ENCODE measurements at places on chromosomes 12 and 14. TPM values are rescaled to one million over a fixed set of nuclear protein-coding genes. Genes with fewer than 3 reads are reported as not detected.

MYRFL gene
- total RNA-seq: 0.23 TPM

PMCH gene
- total RNA-seq: not detected

YAF2 gene
- 55.3 TPM for total RNA-seq

PAPOLA gene
- total RNA-seq: 153 TPM

SLC25A47 gene
- not detected for total RNA-seq

SNRPF gene
- total RNA-seq: 14.0 TPM

TPH2 gene
- total RNA-seq: not detected

KRT5 gene
- total RNA-seq: not detected

FLVCR2 gene
- 4.8 TPM for total RNA-seq

KRT73 gene
- total RNA-seq: not detected

BRMS1L gene
- total RNA-seq: 17.5 TPM

DNA sequence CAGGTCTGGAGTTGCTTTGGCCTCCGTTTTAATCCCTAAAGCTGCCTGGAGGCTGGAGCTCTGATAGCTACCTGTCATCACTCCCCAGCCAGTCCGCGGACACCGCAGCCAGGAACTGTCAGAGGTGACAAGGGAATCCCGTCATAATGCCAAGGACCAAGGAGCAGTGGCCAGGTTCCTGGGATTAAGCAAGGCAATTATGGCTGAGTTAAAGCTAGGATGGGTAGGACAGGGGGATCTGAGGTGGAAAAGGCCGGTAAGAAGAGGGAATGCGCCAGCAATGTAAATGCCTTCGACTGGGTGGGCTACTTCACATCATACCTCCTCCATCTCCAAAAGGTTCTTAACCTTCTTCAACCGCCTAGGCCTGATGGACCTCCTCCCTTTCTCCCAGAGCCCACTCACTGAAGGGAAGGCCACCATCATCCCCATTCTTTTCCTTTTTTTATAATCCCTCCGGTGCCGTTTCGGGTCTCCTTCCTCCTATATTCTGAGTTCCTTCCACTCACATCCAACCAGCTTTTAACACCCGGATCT is 1.9 kb downstream of the PPP1R3E start:
- DNase-seq: peak; percentile 84

DNA sequence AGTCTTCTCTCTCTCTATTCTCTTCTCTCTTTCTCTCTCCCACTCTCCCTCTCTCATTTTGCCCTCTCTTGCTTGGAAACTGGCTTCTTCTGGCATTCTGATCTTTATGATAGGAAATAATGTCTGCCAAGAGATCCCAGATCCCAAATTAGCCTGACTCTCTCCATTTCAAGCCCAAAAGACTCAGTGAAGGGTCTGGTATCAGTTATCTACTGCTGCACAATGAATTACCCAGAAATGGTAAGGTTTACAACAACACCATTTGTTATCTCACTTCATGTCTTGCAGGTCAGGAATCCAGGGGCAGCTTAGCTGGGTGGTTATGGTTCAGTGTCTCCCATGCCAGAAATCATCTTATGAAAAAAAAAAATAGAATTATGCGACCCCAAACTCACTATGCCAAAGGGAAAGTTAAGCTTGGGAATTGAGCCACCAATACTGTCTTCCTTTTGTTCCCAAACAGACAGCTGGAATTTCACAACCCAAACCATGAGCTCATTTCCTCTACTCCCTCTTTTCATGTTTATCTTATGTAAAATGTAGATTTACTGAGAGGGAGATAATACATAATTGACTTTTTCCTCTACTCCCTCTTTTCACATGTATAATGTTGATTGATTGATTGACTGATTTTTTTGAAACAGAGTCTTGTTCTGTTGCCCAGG is 67.8 kb upstream of the FICD start:
- no peak for DNase-seq

DNA sequence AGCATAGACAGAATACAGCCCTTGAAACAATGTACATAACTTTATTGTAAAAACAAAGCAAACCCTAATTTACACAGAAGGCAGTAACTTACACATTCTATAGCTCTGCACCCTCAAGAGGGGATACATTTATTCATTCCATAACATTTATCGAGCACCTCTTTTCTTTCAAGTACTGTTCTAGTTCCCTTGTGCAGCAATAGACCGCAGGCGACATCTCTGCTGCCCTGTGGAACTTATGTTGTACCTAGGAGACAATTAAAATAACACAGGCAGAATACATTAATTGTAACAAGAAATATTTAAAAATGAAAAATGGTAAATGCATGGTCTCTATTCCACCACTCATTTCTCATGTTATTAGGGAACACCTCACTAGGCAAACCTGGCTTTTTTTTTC is 1.4 kb upstream of the ARHGDIB start:
- no peak for DNase-seq

DNA sequence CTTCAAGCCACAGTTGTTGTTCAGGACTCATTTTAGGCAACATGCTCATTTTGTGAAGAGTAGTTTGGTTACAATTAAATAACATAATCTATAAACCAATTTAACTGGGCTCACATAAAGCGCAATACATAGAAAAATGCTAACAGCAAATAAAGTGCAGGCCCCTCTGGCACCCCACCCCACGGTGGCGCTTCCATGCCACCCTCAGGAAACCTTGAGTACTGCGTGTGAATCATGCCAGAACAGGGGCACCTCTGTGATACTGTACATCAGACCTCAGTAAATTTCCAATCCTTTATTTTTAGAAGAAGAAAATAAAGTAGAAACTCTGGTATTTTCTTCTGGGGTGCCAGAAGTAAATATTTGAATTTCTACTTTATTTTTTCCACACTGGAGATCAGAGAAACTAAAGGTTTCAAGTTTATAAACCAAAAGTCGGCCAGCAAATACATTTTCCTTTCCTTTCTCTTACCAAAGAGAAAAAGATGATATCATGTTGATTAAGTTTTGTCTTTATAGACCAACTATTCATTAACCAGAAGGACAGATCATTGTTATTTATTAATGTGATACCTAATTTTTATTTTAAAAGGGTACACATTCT is 316.8 kb downstream of the PAWR start:
- DNase-seq: no peak

GRCh38 chr12:39990122-39991101 is 115.5 kb downstream of the SLC2A13 start:
- DNase-seq: peak; percentile 78

- no peak for DNase-seq
Measured at GRCh38 chr14:55389330-55389729, 22.3 kb downstream of the ATG14 start.

DNA sequence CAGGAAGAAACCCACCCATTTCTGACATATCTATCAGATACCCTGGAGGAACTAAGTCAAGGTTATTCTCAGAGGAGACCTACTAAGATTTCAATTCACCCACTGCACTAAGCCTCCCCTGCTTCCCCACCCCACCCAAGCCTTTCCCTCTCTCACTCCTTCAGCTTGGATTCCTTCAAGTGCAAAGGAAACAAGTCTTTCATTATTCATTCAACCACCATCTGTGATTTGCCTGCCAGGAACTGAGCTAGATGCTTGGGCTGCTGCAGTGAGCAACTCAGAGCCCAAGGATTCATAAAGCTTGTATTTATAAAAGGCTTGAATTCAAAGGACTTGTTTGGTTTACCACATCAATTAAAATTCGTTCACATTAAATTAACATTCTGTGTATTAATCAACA is 161.3 kb downstream of the GXYLT1 start:
- no peak for DNase-seq

DNA sequence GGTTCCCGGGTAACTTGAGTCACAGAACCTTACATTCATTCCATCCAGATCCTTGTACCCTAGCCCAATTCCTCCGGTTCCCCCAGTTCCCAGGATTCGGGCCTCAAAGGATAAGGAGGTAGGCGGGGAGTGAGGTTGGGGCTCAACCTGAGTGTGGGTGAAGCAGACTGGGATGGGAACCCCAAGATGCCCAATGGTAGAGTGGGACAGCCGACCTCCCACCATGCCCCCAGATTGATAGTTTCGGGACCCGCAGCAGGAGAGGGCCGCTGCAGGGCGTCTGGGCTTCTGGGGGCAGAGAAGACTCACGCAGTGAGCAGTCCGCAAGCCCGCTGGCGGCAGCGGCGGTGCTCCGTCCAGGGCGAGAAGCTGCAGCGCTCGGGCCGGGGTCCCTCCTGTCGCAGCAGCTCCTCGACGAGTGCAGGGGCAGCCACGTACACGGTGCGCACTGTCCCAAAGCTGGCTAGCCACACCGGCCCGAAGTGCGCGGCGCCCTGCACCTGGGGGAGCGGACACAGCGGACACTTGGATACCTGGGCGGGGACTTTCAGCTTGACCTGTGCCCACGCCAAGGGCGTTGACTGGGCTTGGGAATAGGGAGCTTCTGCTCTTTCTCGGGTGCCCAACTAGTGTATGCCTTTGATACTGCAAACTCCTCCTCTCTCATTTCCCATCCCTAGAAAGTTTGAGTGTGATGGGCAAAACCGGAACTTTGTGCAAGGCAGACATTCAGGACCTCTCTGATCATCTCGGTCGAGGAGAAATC is 997 bp downstream of the CYP27B1 start:
- DNase-seq: no peak

DNA sequence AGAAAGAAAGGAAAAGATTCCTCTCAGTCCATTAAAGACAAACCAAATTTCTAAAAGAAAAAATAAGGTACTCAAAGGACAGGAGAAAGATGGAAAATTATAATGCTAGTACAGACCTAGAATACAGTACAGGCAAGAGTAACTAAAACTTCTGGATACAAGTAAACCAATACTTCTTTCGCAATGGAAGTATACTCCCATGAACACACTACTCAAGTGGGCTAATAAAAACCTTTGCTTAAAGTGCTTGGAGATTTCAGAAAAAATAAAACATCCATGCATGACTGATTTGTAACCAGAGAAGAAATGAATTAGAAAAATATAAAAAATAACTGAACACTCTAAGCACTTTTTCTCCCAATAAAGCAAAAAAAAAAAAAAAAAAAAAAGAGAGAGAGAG is 3.5 kb downstream of the ZBTB25 start:
- no peak for DNase-seq

GRCh38 chr12:121812921-121813896 is 9.4 kb downstream of the SETD1B start:
- peak; percentile 82 for DNase-seq

- no peak for DNase-seq
Measured at GRCh38 chr12:120851444-120851843, 52.7 kb downstream of the SPPL3 start.

DNA sequence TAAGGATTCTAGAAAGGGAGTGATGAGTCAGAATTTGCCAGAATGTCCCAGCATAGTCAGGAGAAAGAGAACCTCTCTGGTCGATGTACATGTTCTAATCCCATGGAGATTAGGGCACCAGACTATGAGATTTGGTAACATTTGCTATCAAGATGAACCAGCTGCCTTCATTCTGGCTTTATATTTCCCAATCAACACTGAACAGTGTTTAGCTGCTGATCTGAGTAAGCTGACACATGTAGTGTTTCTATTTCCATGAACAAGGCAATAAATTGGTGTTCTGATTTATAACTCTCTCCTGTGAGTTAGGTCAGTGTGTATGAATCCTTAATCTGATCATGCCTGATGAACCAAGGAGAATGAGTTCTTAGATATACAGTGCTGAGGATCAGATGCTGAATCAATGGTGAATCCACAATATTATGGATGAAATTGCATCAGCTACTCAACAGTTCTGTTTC is 158.0 kb upstream of the AMIGO2 start:
- DNase-seq: no peak

DNA sequence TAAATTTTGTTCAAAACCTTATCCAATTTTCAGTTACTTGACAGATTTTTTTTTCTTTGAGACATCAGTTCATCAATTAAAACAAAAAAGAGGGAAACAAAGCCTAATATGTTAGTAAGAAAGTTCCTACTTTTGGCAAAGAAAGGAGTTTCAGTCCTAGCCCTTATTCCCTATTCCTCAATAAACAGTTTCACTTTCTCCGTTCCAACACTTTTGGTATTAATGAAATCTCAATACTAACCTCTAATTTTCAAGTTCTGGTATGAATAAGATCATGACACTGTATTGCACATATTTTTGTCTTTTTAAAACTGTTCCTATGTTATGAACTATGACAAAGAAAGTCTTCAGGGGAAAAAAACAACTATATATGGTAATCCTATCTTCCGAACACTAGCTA is 48.4 kb downstream of the RPS6KA5 start:
- no peak for DNase-seq

DNA sequence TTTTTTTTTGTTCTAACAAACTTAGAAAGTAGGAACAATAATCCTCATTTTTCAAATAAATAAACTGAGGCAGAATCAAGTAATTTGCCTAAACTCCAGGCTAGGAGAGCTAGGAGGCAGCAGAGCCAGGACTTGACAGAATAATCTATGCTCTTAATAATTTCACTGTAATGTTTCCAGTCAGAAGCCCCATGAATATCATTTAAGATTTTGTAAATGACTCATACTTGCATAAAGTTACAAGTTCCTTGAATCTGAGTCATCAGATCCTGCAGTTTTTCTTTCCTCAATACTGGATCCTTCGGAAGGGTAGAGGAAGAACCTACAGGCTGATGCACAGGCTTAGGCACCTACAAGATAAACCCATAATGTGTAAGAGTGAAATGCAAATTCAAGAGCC is 29.0 kb downstream of the CAPRIN2 start:
- DNase-seq: no peak

- no peak for DNase-seq
Measured at GRCh38 chr12:124865728-124866127, 2.1 kb upstream of the SCARB1 start.

- peak; percentile 93 for DNase-seq
Measured at GRCh38 chr14:88792473-88793258, at the start of gene EML5. EML5 (minus strand) TSS chr14:88792953; CDS start chr14:88792503, 450 bp downstream.

DNA sequence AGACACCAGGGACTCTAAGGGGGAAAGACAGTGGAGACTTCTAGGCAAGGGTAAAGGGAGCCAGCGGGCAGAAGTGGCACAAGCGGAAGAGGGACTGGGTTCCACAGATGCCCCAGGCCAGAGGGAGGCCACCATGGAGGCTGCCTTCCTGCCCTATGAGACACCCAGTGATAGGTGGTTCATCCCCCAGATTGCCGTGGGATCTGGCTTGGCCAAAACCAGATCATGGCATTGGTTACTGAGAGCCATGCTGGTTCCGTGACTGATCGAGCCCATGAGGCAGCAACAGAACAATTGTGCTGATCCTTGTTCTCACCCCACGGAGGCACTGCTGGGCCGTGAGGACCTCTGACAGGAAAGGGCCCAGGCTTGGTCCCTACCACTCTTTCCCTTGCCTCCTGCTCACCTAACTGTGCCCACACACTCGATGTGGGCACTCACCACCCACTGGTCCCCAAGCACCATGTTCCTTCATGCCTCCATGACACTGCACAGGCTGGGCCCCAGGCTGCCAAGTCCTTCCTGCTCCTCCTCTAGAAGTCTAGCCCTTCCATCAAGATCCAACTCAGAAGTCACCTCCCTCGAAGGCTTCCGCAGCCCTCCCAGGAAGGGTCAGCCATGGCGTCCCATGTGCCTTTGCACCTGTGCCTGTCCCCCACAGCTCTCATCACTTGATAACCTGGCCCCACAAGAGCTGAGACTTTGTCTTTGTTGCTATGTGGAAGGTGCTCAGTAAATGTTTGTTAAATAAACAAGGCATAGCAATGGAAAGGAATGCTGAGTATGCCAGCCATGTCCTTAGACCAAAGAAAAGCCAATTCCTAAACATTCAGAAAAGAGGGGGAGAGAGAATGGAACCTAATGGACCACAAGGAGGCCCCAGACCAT is 7.3 kb downstream of the KRT79 start:
- DNase-seq: peak; percentile 71

Data from posterior vena cava (tissue), 2 donors.